ENCODE measurements at places on chromosomes 4 and X.

GRCh38 chrX:47172971-47173792 lies 20.4 kb upstream of the UBA1 start:
- no peak for DNase-seq

- no peak for DNase-seq
Observed at GRCh38 chr4:148542922-148543623, 100.9 kb upstream of the NR3C2 start.

DNA sequence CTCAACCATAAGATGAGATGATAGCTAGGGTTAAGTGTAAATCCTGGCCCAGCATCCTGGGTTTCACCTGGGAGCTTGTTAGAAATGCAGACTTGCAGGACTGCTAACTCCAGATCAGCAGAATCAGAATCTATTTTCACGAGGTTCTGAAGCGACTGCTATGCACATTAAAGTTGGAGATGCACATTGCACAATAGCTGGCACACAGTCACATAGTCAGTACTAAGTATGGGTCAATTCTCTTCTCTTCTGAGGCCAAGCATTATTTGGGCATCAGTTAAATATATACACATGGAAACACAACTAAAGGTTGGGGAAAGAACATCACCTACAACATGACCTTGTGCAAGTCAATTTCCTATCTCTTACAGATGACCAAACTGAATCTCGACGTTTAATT lies 155.1 kb upstream of the FGF13 start:
- DNase-seq = no peak

- DNase-seq = peak; percentile 82
Observed at GRCh38 chrX:149074398-149074797, 430.7 kb downstream of the IDS start.

DNA sequence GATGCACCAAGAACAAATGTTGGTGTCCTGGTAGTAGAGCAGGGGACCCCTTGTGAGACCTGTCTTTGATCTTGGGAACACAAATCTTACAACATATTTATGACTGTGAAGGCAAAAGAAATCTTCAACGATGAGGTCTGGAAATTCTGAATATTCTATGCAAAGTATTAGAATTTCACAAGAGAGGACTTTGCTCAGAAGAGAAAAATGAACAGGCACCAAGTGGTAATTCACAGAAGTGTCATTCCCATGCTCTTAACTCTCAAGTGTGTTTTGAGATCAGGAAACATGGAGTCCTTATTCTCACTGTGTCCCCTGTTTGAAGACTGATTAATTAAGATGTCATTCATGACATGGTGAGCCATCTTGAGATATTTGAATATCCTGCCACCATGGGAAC lies 52.5 kb downstream of the COQ2 start:
- DNase-seq = no peak

DNA sequence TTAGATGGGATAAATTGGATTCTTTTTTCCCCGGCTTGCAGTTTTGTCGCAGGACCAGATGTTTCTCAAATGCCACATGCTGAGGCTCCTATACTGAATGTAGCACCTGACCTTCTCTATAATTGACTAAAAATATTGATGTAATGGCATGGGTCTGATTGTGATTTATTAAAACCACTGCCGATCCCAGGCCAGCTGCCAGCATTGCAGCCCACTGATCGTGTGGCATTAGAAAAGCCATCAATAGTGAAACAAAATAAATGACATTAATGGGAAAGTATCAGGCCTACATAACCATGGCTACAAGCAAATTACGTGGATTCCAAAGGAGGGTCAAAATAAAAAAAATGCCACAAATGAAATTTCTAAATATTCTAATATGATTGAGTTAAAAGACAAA lies 98.7 kb downstream of the MAB21L2 start:
- no peak for DNase-seq

GRCh38 chr4:185189606-185190305 lies 14.0 kb downstream of the CFAP97 start:
- no peak for DNase-seq

DNA sequence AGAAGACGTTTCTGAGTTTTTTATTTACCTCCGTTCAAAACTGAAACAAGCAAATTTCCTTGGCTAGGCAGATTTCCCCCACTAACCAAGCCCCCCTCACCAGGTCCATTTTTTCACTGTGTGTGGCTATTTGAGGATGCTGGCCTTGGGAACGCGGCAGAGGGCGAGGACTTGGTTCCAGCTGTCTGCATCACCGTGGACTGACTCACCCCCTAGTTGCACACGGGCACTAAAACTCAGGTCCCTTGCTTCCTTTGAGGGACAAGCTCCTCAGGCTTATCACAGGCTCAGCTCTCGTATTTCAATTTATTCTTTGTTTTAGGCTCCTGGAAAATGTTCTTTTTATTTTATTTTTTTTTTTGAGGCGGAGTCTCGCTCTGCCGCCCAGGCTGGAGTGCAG lies 8.4 kb upstream of the MTNR1A start:
- no peak for DNase-seq

GRCh38 chr4:185412412-185412811 lies 13.4 kb downstream of the UFSP2 start:
- no peak for DNase-seq

GRCh38 chr4:44351069-44351468 lies 97.5 kb downstream of the KCTD8 start:
- DNase-seq = no peak

GRCh38 chr4:53991821-53992220 lies 72.6 kb downstream of the CHIC2 start:
- DNase-seq = peak; percentile 22

DNA sequence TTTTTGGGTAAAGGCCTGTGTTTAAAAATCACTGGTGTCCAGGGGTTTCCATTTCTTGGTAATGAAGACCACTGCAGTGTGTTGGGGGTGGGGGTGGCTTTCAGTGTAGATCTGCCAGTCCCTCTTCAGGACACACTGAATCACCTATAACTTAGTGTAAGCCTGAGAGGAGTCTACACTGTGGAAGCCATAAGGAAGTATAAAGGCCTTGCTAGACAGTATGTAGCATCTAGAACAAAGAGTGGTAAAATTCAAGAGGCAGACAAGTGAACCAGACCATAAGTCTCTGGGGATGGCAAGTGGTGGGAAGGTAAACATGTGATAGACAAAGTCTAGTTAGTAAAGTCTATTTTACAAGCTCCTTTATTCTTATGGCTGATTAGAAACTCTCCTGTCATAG lies 191.8 kb downstream of the CCNG2 start:
- no peak for DNase-seq

- peak; percentile 19 for DNase-seq
Observed at GRCh38 chr4:53779025-53779424, 187.7 kb upstream of the LNX1 start.

DNA sequence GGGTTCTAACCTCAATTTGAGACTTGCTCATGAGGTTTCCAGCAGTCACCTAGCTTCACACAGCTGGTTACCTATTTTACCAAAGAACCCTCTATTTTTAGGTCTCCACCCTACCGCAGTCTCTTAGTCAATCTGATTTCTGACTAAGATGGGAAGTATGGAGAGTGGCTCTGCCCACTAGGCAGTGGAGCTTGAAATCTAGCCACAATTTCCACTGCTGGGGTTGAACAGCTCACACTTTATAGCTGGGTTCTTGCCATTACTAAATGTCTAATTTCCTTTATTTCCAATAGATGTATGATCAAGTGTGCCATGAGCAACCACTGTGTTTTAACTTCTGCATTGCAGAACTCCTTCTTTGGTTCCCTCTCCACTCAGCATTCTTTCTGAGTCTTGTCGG lies 43.1 kb downstream of the GASK1B start:
- no peak for DNase-seq

- no peak for DNase-seq
Observed at GRCh38 chr4:14247767-14248166, 620.2 kb upstream of the BOD1L1 start.

All from fibroblast of skin of back (primary cell).